Activated CD8-positive, alpha-beta memory T cell treated with anti-CD3 and anti-CD28 coated beads for 36 hours (primary cell): ENCODE measurements at places on chromosomes 2 and 18. TPM values are rescaled to one million over a fixed set of nuclear protein-coding genes. Genes with fewer than 3 reads are reported as not detected.

UBR3 gene
- 19.5 TPM for total RNA-seq

SPDYA gene
- 0.89 TPM for total RNA-seq

CIB4 gene
- not detected for total RNA-seq

IL1F10 gene
- not detected for total RNA-seq

OSBPL6 gene
- total RNA-seq = 2.0 TPM

KYNU gene
- not detected for total RNA-seq

CYRIA gene
- total RNA-seq = 0.95 TPM

PAIP2B gene
- 1.9 TPM for total RNA-seq

XDH gene
- not detected for total RNA-seq

GRHL1 gene
- 0.40 TPM for total RNA-seq

ITPRID2 gene
- total RNA-seq = 64.3 TPM

TMEM18 gene
- 24.2 TPM for total RNA-seq

REG3A gene
- total RNA-seq = not detected

PLEKHA3 gene
- total RNA-seq = 27.0 TPM

ANKAR gene
- 3.8 TPM for total RNA-seq

POTEJ gene
- not detected for total RNA-seq

TSHZ1 gene
- total RNA-seq = 15.0 TPM

KIF1A gene
- 2.6 TPM for total RNA-seq

CNDP1 gene
- not detected for total RNA-seq

CFAP210 gene
- 0.50 TPM for total RNA-seq

IL36RN gene
- total RNA-seq = not detected

AKAIN1 gene
- not detected for total RNA-seq

NFE2L2 gene
- total RNA-seq = 54.1 TPM

CENPA gene
- 27.8 TPM for total RNA-seq

ASTL gene
- 18.1 TPM for total RNA-seq

IL36G gene
- not detected for total RNA-seq

ASXL3 gene
- total RNA-seq = not detected

MIB1 gene
- total RNA-seq = 42.5 TPM

ATP6V1B1 gene
- total RNA-seq = not detected

CRYGC gene
- not detected for total RNA-seq

PLGLB2 gene
- total RNA-seq = not detected

SLC4A3 gene
- 0.04 TPM for total RNA-seq

COBLL1 gene
- total RNA-seq = not detected

CLK1 gene
- 102 TPM for total RNA-seq

TMEM247 gene
- total RNA-seq = not detected

SPATA3 gene
- 0.44 TPM for total RNA-seq

CDH7 gene
- not detected for total RNA-seq

ACKR3 gene
- total RNA-seq = 0.86 TPM

AQP4 gene
- total RNA-seq = not detected

ACVR1C gene
- total RNA-seq = 0.38 TPM

CNGA3 gene
- total RNA-seq = not detected

VWA3B gene
- total RNA-seq = not detected

RGPD4 gene
- total RNA-seq = 0.67 TPM

PDE11A gene
- not detected for total RNA-seq

CXCR1 gene
- total RNA-seq = not detected
